Vagina (tissue), 2 donors: ENCODE measurements at places on chromosomes 3 and 15.

DNA sequence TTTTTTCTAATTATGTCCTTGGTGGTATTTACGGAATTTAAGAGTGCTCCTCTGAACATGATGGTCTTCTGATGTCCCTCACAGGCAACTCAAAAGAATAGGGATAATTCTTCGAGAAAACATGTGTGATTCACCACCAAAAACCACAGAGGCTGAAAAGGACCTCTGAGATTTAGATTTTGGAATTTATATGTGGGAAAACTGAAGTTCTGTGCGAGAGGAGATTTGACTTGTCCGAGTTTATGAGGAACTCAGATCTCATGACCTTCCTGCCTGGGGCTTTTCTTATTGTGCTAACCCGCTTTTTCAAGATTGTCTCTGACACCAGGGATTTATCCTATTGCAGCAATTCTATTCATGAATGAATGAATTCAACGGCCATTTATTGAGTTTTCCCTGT lies 142.4 kb downstream of the FAM43A start:
- H3K4me1 ChIP-seq, result peaks cover 9% of the 10 kb centered on the region
- H3K27me3 ChIP-seq, result no peaks in the 10 kb centered on the region
- H3K4me3 ChIP-seq, result no peak overlapping the region
- no peak overlapping the region for H3K27ac ChIP-seq

- H3K27ac ChIP-seq, result no peak overlapping the region
- H3K36me3 ChIP-seq, result no peaks in the 10 kb centered on the region
- H3K4me3 ChIP-seq, result no peak overlapping the region
- no peaks in the 10 kb centered on the region for H3K27me3 ChIP-seq
Observed at GRCh38 chr3:17765819-17766472, 23.5 kb upstream of the TBC1D5 start.

DNA sequence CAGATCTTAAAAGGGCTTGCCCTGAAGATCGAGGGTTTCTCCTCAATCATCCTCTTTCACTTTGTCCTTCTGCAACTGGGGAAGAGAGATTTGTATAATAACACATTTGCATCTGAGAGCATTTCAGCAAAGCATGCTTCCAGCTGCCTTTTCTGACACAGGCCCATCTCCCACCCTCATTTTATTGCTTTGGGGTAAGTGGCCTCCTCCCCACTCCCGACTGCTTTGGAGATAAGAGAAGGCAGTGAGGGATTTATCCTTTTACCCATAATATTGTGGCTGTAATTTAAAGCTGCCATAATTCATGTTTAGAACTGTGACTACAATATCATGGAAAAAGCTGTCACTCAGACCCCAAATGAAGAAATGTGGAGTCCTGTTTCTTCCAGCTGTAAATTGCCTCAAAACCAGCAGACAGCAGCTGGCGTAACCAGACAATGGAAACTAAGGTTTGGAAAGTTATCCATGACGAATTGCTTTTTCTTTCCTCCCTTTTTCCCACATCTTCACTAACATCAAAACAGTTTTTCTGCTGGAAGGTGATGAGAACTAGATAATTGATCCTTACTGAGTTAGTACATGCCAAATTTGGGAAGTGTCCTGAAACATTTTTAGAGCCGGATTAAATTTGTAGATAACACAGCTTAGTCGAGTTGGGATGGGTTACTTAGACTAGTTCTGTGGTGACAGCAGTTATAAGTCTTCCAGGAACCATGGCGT lies 104.2 kb upstream of the PFN2 start:
- H3K36me3 ChIP-seq, result no peaks in the 10 kb centered on the region
- H3K4me3 ChIP-seq, result no peak overlapping the region
- H3K4me1 ChIP-seq, result no peaks in the 10 kb centered on the region

- H3K27me3 ChIP-seq, result no peaks in the 10 kb centered on the region
- no peak overlapping the region for H3K27ac ChIP-seq
- H3K4me1 ChIP-seq, result peaks cover 19% of the 10 kb centered on the region
- no peak for DNase-seq
Observed at GRCh38 chr15:75723847-75724660, 11.4 kb upstream of the CSPG4 start.

DNA sequence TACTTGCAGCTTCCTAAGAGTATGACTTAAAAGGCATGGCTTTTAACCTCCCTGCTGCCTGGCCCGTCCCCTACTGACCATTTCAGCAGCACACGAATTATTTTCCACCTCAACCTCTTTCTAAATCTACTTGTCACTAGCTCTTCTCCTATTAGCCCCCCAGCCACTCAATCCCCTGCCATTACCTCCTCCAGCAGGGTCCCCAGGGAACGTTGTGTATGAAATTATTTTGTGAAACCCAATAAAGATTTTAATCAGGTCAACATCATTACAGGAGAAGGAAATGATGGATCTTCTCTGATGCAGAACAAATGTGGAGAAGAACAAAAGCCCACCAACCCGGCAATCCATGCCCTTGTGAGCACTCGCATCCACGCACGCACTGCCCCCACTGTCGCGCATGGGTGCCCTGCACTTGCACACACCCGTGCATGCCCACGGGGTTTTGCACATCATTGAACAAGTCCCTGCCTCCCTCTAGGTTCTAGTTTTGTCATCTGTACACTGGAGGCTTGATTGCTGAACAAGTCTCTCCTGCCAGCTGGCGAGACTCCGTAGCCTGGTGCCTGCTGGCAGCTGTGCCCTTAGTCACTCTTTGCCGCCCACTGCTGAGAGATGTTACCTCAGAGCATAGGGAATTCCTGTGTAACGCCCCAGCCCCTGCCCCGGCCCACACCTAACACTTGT lies 51.6 kb downstream of the LINGO1 start:
- no peak overlapping the region for H3K4me3 ChIP-seq
- H3K36me3 ChIP-seq, result no peaks in the 10 kb centered on the region
- no peaks in the 10 kb centered on the region for H3K27me3 ChIP-seq
- no peak overlapping the region for H3K27ac ChIP-seq
- no peaks in the 10 kb centered on the region for H3K4me1 ChIP-seq
- DNase-seq, result no peak

GRCh38 chr3:6862041-6862879 lies 1.3 kb downstream of the GRM7 start:
- H3K27ac ChIP-seq, result no peak overlapping the region
- H3K27me3 ChIP-seq, result no peaks in the 10 kb centered on the region
- peak overlapping the region; percentile 43 for H3K4me3 ChIP-seq
- peaks cover 24% of the 10 kb centered on the region for H3K4me1 ChIP-seq
- DNase-seq, result no peak
- H3K36me3 ChIP-seq, result no peaks in the 10 kb centered on the region

DNA sequence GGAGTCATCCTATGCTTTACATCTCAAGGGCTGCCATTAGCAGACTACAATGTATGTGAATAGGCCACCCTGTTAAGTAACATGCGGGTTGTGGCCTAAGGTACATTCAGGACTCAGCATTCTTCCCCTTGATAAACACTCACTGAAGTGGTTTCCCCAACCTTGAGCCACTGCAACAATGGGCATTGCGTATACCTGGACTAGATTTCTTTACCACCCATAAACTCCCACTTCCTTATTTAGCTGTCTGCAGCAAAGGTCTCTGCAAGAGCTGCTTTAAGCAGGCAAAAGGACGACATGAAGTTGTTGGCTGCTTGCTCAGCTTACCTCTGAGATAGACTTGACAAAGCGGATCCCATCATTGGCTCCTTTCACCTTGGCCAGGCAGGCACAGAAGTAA lies 16.2 kb downstream of the FYCO1 start:
- DNase-seq, result no peak
- H3K36me3 ChIP-seq, result peaks cover 59% of the 10 kb centered on the region
- peak overlapping the region; percentile 20 for H3K27ac ChIP-seq
- H3K4me1 ChIP-seq, result peaks cover 53% of the 10 kb centered on the region
- H3K27me3 ChIP-seq, result no peaks in the 10 kb centered on the region

GRCh38 chr15:77915261-77915960 lies 162.1 kb downstream of the TBC1D2B start:
- no peak overlapping the region for H3K4me3 ChIP-seq
- DNase-seq, result no peak
- H3K4me1 ChIP-seq, result peaks cover under 1% of the 10 kb centered on the region

- no peak overlapping the region for H3K4me3 ChIP-seq
- no peak for DNase-seq
- no peaks in the 10 kb centered on the region for H3K27me3 ChIP-seq
- no peaks in the 10 kb centered on the region for H3K4me1 ChIP-seq
Observed at GRCh38 chr3:194602669-194603171, 30.5 kb downstream of the TMEM44 start.

GRCh38 chr3:197298945-197299854 lies 788 bp upstream of the DLG1 start:
- no peak for DNase-seq
- H3K4me3 ChIP-seq, result peak overlapping the region; percentile 96
- H3K4me1 ChIP-seq, result peaks cover 19% of the 10 kb centered on the region
- peak overlapping the region; percentile 95 for H3K27ac ChIP-seq

GRCh38 chr3:126259411-126260391 lies 79.3 kb upstream of the ALDH1L1 start:
- H3K27ac ChIP-seq, result no peak overlapping the region
- H3K27me3 ChIP-seq, result no peaks in the 10 kb centered on the region
- H3K4me1 ChIP-seq, result no peaks in the 10 kb centered on the region
- H3K36me3 ChIP-seq, result no peaks in the 10 kb centered on the region

GRCh38 chr3:24845524-24846155 lies 351.0 kb upstream of the THRB start:
- no peak overlapping the region for H3K4me3 ChIP-seq
- no peaks in the 10 kb centered on the region for H3K36me3 ChIP-seq
- DNase-seq, result no peak
- no peaks in the 10 kb centered on the region for H3K4me1 ChIP-seq

GRCh38 chr3:32312251-32312650 lies 73.8 kb downstream of the CMTM8 start:
- H3K4me1 ChIP-seq, result no peaks in the 10 kb centered on the region
- H3K27me3 ChIP-seq, result no peaks in the 10 kb centered on the region
- no peak overlapping the region for H3K4me3 ChIP-seq
- no peak overlapping the region for H3K27ac ChIP-seq
- H3K36me3 ChIP-seq, result no peaks in the 10 kb centered on the region

GRCh38 chr3:182384221-182384620 lies 409.1 kb upstream of the ATP11B start:
- H3K4me1 ChIP-seq, result no peaks in the 10 kb centered on the region
- H3K36me3 ChIP-seq, result no peaks in the 10 kb centered on the region
- no peak for DNase-seq
- H3K27ac ChIP-seq, result no peak overlapping the region
- no peaks in the 10 kb centered on the region for H3K27me3 ChIP-seq
- no peak overlapping the region for H3K4me3 ChIP-seq

DNA sequence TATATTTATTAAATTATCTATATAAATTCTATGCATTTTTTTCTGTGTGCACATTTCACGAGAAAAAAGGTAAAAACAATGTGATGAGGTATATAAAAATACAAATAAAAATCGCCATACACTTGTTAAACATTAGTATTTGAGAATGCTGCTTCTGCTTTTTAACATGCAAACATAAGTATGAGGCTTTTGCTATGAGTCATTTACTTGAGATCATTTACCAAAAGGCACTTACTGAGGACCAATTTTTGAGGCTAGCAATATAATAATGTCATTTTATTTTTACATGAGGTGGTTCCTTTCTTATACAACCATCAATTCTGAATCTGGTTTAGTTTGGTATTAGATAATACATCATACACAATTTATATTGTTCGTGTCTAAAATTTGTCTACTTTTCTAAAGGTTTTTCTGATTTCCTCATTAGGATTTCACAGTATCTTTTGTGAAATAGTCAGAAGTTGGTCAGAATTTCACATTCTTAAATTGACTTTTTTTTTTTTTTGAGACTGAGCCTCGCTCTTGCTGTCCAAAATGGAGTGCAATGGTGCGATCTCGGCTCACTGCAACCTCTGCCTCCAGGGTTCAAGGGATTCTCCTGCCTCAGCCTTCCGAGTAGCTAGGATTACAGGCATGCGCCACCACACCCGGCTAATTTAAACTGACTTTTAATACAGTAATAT lies 25.6 kb downstream of the DCUN1D1 start:
- DNase-seq, result no peak
- H3K4me3 ChIP-seq, result no peak overlapping the region
- no peaks in the 10 kb centered on the region for H3K27me3 ChIP-seq
- H3K27ac ChIP-seq, result no peak overlapping the region
- H3K4me1 ChIP-seq, result no peaks in the 10 kb centered on the region

- DNase-seq, result no peak
- no peaks in the 10 kb centered on the region for H3K36me3 ChIP-seq
- H3K4me3 ChIP-seq, result peak overlapping the region; percentile 59
- H3K4me1 ChIP-seq, result peaks cover 32% of the 10 kb centered on the region
- H3K27ac ChIP-seq, result peak overlapping the region; percentile 77
Observed at GRCh38 chr3:4491855-4492207, 1.3 kb upstream of the ITPR1 start.

GRCh38 chr3:57918123-57918837 lies 89.9 kb upstream of the FLNB start:
- peaks cover 8% of the 10 kb centered on the region for H3K4me1 ChIP-seq
- peaks cover 54% of the 10 kb centered on the region for H3K36me3 ChIP-seq
- no peak for DNase-seq
- H3K27ac ChIP-seq, result no peak overlapping the region
- no peak overlapping the region for H3K4me3 ChIP-seq

DNA sequence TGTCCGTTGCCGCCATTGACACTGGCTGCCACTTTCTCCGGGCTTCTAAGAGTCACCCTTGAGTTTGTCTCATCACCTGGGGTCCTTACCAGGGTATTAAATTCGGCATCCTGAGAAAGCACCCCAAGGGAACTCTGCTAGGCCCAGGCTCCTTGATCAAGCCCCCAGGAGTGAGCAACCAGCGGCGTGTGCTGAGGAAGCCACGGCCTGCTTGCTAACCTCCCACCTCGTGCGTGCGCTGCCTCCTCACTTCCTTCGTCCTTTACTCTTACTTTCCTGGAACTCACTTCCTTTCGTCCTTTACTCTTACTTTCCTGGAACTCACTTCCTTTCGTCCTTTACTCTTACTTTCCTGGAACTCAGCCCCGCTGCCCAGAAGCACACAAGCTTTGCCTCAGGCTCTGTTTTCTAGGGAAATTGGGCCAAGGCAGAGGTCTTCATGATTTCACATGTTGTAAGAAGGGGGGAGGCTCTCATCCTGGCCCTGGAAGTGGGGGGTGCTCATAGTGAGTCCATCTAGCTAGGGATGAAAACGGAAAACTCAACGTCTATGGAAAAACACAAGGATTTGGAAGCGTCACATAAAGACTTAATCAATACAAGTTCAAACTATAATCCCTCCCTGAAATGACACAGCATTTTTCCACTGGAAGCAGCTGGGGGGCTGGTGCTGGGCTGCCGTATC lies 36.7 kb upstream of the BDH1 start:
- H3K27me3 ChIP-seq, result no peaks in the 10 kb centered on the region
- no peak overlapping the region for H3K4me3 ChIP-seq
- H3K36me3 ChIP-seq, result no peaks in the 10 kb centered on the region
- no peak for DNase-seq
- no peaks in the 10 kb centered on the region for H3K4me1 ChIP-seq

DNA sequence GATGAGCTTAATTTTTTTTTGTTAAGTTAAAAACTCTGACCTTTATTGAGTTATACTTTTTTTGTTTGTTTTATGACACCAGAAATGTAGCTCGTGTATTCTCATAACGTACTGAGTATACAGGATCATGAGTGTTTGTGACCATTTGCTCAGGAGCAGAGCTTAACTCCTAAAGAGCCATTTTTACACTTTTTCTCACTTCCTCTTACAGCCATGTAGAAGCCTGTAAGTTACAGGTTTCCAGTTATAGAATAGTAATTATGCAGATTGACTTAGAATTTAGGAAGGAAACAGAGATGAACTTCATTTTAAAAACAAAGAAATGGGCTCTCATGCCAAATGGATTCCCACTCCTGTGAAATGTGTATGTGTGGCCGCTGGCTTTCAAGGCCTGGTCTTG lies 151.7 kb downstream of the MCTP2 start:
- no peaks in the 10 kb centered on the region for H3K4me1 ChIP-seq
- H3K36me3 ChIP-seq, result no peaks in the 10 kb centered on the region
- no peak overlapping the region for H3K4me3 ChIP-seq
- no peaks in the 10 kb centered on the region for H3K27me3 ChIP-seq
- no peak for DNase-seq

- no peak overlapping the region for H3K4me3 ChIP-seq
- H3K27me3 ChIP-seq, result no peaks in the 10 kb centered on the region
- H3K36me3 ChIP-seq, result no peaks in the 10 kb centered on the region
- no peak for DNase-seq
- H3K4me1 ChIP-seq, result peaks cover 12% of the 10 kb centered on the region
- H3K27ac ChIP-seq, result no peak overlapping the region
Observed at GRCh38 chr15:45121706-45122417, 7.7 kb downstream of the DUOXA2 start.
